Right cardiac atrium (tissue), 5 donors: ENCODE measurements at places on chromosomes 12 and 14.

GRCh38 chr12:1723721-1724120, 32.9 kb downstream of the ADIPOR2 start:
- no peak for DNase-seq

- DNase-seq: no peak
Measured at GRCh38 chr12:17918013-17918412, 172.0 kb downstream of the RERGL start.

GRCh38 chr14:29906256-29906870, 21.3 kb downstream of the PRKD1 start:
- no peak for DNase-seq

DNA sequence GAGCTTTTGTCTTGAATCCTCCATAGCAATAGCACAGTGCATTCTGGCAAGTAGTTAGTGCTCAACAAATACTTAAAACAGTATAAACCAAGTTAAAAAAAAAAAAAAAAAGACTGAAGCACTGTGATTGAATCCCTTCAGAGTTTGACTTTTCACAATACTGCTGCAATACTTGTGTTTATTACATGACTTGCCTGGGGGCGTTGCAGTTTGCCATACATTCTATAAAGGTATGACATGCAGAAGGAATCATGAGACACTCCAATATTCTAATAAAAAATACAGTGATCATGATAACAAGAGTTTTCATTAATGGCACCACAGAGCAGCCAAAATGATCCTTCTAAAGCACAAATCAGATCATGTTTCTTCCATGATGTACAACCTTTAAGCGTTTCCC, 205.0 kb upstream of the CDKN3 start:
- no peak for DNase-seq

DNA sequence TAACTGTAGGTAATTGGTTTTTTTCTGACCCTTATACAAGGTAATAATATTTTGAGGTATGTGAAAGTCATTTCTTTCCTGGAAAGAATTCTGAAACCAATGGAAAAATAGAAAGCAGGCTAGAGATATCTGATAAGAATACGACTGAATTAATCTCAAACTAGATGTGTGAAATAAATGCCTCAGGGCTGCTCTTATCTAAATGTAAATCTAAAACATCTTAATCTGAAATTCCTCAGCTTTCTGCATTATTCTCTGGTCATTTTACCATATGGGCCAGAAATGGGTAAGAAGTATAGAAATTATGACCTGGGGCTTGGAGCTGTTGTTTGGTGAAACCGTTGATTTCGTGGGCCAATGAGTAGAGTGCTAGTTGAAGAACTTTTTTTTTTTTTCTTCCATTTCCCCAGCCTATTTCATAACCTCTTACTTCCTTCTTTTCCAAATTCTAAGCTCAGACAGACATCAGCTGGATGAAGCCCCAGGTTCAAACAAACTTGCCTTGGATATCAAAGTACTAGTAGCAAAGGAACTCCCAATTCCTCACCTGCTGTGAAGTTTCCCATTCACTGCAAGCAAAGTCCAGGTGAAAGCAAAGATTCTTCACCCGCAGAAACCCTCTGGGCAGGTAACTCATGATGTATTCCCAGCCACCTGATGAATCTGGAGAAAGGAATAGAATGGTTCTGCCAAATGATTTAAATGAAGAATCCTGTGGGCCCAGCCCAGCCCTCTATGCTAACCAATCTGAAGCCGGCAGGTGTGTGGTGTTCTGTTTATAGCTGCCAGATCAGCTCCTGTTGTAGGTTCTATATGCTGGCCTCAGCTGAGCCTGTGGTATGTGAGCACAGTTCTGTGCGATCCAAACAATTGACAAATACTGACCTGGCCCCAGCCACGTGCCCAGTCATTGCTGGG, 9.7 kb upstream of the FOS start:
- no peak for DNase-seq

- DNase-seq: no peak
Measured at GRCh38 chr12:113284751-113285150, 50.2 kb downstream of the SLC8B1 start.

GRCh38 chr14:32728976-32729375, 209.7 kb upstream of the NPAS3 start:
- no peak for DNase-seq

DNA sequence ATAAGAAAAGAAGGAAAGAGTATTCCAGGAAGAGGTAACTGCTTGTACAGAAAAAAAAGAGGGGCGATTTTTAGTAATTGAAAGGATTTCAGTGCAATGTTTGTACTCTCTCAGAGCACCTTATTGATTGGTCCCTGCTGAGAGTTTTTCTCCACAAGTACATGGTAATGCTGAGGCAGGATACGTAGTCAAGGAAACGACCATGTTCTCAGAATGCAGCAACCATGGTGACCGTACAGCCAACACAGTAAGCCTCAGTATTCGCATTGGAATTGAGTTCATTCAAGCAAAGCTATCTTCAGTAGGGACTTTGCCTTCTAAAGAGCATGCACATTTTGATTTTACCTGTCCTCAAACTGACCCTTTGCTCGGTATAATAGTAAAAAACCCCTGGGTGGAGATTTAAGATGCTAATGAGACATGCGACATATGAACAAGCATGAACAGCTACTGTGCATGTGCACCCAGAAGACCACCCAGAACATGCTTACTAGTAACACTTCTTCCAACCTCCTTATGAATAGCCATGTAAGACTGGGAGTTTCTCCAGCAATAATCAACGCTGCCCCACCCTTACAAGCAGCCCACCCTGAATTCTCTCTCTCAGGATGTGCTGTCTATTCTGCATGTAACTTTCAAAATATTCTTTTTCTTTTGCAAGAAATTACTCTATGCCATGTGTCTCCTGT, 6.2 kb upstream of the SLC41A2 start:
- DNase-seq: no peak

DNA sequence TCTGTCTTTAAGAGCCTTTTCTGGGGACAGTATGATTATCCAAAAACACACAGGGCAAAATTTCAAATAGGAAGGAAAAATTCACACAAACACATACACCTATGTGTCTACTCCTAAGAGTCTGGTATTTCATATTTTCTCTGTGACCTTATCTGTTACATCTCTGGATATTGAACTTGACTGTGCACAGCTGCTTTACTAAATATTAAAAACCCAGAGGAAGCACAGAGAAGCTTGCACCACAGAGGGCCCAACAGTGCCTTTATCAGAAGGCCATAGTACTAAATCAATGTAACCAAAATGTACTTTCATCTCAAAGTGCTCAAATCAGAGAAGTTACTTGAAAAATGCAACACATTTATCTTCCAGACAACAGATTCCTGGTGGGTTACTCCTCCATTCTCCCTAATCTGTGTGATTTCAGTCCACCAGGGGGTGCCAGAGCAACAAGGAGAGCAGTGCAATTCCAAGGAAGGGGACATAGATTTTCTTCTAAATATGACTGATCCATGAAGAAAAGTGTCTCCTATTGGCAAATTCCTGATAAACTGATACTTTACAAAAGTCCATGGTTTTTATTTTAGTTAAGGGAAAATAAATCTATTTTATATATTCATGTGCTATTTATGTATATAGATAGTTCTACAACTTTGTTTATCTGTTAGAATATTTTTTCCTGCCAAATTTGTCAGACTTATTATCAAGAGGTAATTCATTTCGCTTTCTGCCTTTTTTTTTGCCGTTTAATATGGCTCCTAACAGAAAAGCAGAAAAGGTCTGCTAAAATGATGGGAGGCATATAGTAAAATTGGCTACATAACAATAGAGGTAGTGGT, 617.6 kb downstream of the LRFN5 start:
- DNase-seq: peak; percentile 53

GRCh38 chr12:88468581-88468980, 111.7 kb downstream of the KITLG start:
- DNase-seq: no peak

GRCh38 chr14:43161477-43161876, 1345.6 kb downstream of the FSCB start:
- DNase-seq: no peak

DNA sequence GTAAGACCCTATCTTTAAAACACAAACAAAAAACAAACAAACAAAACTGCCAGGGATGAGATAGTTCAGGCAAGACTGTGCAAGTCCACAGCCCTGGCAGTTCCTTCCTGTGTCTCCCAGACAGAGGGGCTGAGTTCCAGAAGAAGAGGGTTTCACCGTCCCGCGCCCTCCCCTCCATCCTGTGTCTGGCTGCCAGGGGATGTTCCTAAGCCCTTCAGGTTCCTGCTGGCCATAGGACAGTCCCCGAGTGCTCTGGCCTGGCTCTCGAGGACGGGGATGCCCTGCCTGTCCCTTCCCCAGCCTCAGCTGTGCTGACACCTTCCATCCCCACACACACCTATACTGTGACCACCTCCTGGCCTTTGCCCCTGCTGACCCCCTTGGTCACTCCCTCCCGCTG, 40.6 kb upstream of the EIF5 start:
- no peak for DNase-seq

- DNase-seq: no peak
Measured at GRCh38 chr14:68113343-68113930, 293.9 kb downstream of the RAD51B start.

DNA sequence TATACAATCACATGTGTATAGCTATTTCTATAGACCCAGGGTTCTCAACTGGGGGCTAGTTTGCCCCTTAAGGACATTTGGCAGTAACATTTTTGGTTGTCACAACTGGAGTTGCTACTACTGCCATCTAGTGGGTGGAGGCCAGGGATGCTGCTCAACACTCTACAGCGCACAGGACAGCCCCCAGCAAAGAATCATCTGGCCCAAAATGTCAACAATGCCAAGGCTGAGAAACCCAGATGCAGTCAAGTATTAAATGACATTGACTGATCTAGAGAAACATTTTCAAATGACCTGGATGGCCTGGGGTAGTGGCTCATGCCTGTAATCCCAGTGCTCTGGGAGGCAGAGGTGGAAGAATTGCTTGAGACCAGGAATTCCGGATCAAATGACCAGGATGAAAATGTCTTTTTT, 5.8 kb downstream of the WSB2 start:
- peak; percentile 44 for DNase-seq

- no peak for DNase-seq
Measured at GRCh38 chr12:6965714-6966113, 4.8 kb downstream of the PHB2 start.

GRCh38 chr12:108282676-108283075, 56.4 kb downstream of the CMKLR1 start:
- DNase-seq: no peak

DNA sequence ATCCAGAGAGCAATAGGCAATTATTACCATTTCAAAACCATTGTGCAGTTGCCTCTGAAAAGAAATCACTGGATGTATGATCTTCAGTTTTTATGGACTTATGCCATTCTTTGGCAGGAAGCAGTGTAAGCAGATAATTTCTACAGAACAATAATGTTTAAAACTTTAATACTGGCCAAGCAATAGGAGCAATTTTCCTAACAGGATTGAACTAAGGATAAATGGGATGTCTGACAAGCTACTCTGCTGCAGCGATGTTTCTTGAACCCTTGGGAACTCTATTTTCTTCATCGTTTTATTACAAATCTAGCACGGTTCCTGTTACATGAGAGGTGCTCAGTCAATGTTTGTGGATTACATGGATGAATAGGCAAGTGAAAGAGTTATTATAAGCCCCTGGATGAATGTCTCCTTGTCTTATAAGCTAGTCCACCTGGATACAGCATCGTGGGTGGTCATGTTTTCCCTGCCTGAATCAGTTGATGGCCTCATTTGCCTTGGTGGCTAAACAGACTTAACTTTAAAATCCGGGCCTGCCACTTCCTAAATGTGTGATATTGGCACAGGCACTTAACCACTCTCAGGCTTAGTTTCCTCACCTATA, 68.2 kb upstream of the MDM1 start:
- DNase-seq: no peak

- no peak for DNase-seq
Measured at GRCh38 chr12:61107118-61107517, 1153.1 kb upstream of the USP15 start.

GRCh38 chr12:57620936-57621496, 9.8 kb downstream of the ARHGEF25 start:
- peak; percentile 62 for DNase-seq

- peak; percentile 95 for DNase-seq
Measured at GRCh38 chr14:97977651-97978261, 1180.6 kb downstream of the VRK1 start.

GRCh38 chr14:66066981-66067776, 419.0 kb upstream of the CCDC196 start:
- DNase-seq: no peak

GRCh38 chr12:54378796-54379397, 5.6 kb downstream of the ZNF385A start:
- DNase-seq: peak; percentile 90

DNA sequence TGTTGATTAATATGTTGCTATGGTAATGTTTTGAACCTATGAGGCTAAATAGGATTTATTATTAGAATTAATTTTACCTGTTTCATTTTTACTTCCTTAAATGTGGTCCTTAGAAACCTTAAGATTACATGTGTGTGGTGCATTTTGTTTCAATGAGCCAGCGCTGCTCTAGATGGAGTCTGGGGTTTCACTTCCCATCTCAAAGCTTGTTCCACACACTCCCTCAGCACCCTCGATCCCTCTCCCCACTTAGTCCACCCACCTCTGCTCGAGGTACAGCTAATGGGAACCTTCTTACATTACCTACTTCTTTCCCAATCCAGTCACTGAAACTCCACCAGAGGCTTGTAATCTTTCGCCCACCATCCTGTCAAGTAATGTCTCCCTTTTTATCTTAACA, 205.2 kb downstream of the PAX9 start:
- no peak for DNase-seq

- DNase-seq: no peak
Measured at GRCh38 chr12:4251216-4251891, 22.2 kb upstream of the CCND2 start.

GRCh38 chr12:132178801-132179401, 34.6 kb downstream of the NOC4L start:
- DNase-seq: peak; percentile 3

GRCh38 chr14:24846261-24846660, 203.7 kb downstream of the STXBP6 start:
- DNase-seq: no peak

GRCh38 chr14:85556267-85556666, 26.3 kb downstream of the FLRT2 start:
- DNase-seq: no peak

DNA sequence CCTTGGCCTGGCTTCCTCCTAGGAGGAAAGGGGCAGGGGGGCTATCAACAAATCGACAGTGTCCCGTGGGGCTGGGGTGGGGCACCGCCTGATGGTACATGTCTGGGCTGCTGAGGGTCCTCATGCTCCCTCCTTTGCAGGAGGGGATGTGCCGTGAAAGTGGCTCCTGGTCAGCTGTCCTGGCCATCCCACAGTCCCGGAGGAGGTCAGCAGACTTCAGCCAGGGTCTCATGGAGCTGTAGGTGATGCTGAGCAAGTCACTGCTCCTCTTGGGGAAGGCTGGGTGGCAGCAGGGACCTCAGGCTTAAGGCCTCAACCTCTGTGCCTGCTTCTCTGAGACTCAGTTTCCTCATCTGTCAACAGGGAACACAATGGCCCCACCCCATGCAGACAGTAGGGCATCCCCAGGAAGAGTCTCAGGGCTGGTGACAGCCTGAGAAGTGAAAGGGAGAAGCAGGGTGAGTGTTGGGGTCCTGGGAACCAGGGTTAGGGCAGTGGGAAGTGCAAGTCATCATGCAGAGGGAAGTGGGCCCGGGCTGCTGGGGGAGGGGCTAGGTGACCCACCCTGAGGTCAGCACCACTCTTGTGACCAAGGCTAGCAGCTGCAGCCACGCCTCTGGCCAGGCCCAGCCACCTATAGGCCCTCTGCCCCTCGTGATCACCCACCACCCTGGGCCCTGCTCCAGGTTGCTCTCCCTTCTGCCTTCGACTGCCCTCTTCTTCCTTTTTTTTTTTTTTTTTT, 4.4 kb upstream of the TNFAIP2 start:
- DNase-seq: peak; percentile 93
